ENCODE measurements at places on chromosomes 6 and 20.
A peak's percentile ranks its signal among the peaks of the same experiment; 100 is the strongest.

DNA sequence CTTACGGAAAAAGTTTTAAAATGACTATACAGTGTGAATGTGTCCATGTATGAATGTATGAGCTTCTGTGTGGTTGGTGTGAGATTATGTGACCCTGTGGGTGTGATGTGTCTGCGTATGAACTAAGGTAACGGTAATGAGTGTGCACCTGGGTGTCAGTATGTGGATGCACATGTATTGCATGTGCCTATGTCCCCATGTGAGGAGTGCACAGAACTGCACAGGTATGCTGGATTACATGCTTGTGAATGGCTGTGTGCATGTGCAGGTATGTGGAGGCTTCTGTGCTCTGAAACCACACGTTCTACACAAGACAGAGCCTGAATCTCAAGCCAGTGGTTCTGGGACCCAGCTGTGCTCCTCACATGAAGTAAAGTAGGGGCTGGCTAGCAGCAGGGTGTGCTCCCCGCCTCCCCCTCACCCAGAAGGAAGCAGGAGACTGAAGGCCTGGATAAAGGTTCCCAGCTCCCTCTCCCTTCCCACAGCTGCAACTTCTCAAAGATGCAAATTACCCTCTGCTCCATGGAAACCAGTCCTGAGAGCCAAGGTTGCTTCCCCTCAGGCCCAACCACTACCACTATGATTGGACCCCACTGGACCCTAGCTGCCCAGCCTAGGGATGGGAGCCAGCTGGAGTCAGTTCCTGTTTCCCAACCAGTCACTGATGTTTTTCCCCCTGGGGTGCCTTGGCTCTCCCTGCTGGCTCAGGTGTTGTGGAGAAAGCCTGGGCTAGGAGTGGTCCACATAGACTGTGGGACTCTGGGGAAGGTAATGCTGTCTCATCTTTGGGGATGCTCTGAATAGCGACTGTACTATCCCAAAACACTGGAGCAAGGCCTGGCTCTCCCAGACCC lies 24.8 kb upstream of the SPDEF start:
- DNase-seq = no peak

GRCh38 chr6:37830225-37830624 lies 10.7 kb downstream of the ZFAND3 start:
- DNase-seq = no peak

DNA sequence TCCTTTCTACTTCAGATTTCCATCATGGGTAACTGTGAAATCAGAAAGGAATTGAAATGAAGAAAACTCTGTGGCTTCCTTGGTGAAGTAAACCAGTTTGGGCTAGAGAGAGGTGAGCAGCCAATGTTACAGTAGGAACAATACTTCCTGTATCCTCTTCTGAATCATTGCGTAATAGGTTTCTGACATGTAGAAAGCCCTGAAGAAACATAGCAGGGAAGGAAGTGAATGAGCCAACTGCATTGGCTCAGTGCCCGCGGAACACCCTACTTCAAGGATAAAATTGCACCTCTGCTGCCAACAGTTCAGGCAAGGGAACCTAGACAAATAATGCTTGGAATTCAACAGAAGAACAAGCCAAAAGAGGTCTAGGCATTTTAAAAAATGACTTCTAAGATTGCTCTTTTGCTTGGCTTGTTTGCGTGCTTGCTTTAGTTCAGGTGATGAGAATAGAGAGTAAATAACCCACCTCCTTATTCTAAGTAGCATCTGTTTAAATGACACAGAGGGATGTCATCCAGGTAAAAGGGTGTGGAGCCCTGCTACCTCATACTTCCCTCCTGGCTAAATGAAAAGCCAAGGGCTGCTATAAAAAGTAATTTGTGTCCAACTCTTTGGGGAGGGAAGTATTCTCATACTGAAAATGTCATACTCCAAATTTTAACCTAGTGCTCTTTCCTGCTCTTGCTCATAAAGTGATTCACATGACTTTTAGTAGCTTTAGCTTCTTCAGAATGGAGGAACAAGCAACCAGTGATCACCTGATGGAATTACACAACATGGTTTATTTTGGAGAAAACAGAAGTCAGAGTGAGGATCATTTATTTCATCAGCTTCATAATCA lies 30.0 kb upstream of the AKIRIN2 start:
- peak; percentile 96 for DNase-seq

GRCh38 chr6:105401247-105402089 lies 1.4 kb downstream of the PREP start:
- DNase-seq = no peak

DNA sequence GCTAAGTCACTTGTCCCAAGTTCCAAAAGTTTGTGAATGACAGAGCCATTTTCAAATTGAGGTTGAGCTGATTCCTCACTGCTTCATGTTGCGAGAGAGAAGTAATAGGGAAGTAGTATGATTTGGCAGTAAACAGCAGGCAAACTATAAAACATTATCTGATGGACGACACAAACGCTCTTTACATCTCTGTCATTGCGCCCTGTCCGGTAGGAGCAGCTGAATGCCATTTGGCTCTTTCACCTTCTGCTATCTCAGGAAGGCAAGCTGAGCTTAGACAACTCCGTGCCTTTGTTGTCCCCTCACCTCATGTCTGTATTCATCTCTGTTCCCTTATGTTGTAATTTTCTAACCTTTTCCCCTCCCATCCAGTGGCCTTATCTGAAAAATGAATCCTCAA lies 440.7 kb upstream of the FLRT3 start:
- no peak for DNase-seq

- DNase-seq = no peak
Measured at GRCh38 chr6:32602383-32602782, 12.7 kb upstream of the HLA-DRB1 start.

GRCh38 chr6:146587459-146587858 lies 11.3 kb upstream of the ADGB start:
- no peak for DNase-seq

GRCh38 chr6:33670971-33671743 lies 40.3 kb downstream of the UQCC2 start:
- no peak for DNase-seq

- DNase-seq = no peak
Measured at GRCh38 chr6:15434263-15434662, 188.4 kb downstream of the JARID2 start.

- no peak for DNase-seq
Measured at GRCh38 chr20:49477200-49477599, 5.3 kb downstream of the KCNB1 start.

Measured in fibroblast of the conjunctiva (primary cell).